ENCODE measurements at places on chromosomes 1 and 21.

DNA sequence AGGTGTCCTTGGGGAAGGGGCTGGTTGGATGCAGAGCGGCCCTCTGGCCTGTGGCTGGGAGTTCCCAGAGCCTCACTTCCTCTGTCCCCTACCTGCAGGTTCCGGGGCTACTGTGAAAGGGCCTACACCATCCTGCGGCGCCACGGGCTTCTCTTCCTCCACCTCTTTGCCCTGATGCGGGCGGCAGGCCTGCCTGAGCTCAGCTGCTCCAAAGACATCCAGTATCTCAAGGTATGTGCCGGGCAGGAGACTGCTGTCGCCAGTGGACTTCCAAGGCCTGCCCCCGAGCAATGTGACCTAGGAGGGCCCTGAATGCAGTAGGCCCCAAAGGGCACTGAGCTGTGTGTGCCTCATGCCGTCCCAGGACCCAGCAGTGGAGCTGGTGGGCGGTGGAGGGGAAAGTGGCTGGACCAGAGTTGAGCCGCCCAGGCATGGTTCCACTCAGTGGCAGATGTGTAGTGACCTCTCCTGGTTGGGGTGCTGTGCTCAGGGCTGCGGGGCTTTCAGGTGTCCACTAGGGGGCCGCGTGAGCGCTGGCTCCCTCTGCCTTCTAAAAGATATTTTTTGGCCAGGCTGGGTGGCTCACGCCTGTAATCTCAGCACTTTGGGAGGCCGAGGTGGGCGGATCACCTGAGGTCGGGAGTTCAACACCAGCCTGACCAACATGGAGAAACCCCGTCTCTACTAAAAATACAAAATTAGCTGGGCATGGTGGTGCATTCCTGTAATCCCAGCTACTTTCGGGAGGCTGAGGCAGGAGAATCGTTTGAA, 73.4 kb downstream of the PIK3CD start:
- peak; percentile 63 for DNase-seq

- DNase-seq: no peak
These were observed 49.9 kb upstream of the LAPTM5 start for GRCh38 chr1:30807318-30808066.

DNA sequence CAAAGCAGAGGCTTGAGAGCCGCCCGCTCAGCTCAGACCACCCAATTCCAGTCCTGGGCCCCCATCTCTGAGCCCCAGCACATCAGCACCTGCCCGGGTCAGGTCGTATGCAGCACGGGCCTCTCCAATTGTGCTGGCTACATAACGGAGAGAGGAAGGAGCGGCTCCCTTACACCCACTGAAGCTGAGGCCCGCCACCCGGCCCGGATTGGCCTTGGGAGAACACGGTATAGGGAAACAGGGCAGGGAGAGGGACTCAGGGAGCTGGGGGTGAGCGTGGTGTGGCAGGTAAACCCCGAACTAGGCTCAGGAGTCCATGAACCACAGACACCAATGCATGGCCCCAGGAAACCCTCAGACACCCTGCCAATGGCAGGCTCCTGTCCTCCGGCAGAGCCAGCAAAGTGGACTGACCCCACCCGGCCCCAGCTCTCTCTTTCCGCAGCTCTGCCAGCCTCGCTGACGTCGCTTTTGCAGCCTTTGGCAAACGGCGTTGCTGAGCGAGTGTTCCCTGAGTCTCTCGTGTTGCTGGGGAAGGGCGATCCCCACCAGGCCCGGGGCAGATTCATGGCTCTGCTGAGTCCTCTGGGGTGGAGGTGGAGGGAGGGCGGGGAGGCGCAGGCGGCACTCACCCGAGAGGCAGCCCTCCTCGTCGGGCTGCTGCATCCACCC, 16.5 kb downstream of the MEGF6 start:
- DNase-seq: no peak

DNA sequence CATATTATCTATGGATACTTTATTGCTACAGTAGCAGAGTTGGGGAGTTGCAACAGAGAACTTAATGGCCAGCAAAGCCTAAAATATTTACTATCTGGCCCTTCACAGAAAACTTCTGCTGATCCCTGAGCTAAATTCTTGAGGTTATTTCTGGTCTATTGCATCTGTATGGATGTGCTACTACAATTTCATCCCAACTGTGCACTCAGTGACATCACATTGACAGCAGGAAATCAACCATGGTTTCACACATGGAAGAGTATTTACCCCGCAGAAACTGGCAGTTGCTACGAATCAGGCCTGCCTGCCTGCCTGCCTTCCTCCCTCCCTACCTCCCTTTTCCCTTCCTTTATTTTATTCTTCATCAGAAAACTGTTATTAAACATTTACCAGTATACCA, 12.1 kb downstream of the CLCA2 start:
- no peak for DNase-seq

- no peak for DNase-seq
These were observed 1046.2 kb downstream of the AMY1C start for GRCh38 chr1:104795931-104796330.

DNA sequence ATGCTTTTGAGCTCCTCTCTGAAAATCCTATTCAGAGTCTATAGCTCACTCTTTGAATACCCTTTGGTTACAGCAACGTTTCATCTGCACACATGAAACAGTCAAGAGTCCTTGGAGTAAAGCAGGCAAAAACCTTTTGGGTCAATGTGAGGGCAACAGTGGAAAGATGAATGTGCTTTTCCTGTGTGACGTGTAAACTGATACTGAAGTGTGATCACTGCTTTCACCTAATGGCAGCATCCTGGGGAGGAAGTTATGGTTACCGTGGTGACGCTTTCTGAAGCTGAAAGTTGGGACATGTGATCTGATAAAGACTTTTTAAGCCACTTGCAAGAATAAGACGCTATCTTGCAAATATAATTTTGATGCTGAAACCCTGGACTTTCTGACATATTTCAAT, 160.0 kb downstream of the SEC16B start:
- DNase-seq: no peak

GRCh38 chr1:244454412-244454811, 2.7 kb upstream of the ADSS2 start:
- DNase-seq: no peak

DNA sequence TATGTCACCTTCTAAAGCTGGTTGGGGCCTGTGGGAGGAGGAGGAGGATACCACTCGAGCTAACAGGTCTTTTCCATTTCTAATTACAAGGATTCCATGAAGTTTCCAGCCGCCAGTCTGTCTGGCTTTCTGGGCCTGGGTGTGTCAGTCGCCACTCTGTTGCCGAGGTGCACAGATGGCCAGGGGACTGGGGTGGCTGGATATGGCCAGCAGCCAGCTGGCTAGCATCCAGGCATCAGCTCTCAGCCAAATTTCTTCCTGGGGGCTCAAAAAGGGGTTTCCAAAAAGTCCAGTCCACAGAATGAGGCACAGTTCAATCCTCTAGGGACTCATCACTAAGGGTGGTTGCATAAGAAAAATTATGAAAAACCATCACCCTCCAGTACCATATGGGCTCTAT, 32.4 kb downstream of the ITPKB start:
- no peak for DNase-seq

- no peak for DNase-seq
These were observed 19.5 kb downstream of the ST7L start for GRCh38 chr1:112599477-112599876.

DNA sequence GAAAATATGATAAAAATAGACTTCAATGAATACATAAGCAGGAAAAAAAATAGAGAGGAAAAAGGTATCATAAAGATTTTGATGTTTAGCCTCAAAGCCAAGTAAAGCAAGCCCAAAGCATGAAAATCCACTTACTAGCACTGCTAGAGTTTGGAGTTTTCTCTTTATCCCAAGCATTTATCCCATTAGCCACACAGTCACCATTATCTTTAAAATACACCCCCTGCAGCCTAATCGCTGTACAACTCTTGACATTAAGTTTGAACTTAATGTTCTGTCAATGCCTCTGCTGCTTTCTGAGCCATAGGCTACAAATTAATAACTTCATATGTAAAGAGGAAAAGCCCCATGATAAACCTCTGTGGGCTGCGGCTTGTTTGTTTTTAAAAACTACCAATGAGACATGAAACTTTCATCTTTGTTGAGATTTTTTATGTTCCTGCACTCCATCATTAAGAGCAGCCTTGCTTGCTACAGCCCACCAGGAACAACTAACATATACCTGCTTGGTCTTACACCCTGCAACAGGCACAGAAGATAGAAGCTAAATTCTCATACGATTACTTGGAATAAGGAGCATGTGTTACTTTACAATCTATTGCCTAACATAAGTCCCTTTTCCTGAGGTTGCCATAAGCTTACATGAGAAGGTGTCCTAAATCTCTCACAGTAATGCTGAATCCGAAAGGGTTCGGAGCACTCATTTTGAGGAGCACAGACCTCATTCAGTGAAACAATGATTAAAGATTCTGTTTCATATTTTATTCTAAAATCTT, 202.4 kb downstream of the SMYD3 start:
- DNase-seq: no peak

GRCh38 chr1:220335668-220336067, 63.4 kb upstream of the RAB3GAP2 start:
- DNase-seq: no peak

- peak; percentile 43 for DNase-seq
These were observed 64.9 kb upstream of the ARTN start for GRCh38 chr1:43868741-43869067.

- peak; percentile 99 for DNase-seq
These were observed 14.9 kb downstream of the CDA start for GRCh38 chr1:20603504-20604464.

GRCh38 chr1:31315902-31316301, 19.1 kb downstream of the ZCCHC17 start:
- DNase-seq: no peak

DNA sequence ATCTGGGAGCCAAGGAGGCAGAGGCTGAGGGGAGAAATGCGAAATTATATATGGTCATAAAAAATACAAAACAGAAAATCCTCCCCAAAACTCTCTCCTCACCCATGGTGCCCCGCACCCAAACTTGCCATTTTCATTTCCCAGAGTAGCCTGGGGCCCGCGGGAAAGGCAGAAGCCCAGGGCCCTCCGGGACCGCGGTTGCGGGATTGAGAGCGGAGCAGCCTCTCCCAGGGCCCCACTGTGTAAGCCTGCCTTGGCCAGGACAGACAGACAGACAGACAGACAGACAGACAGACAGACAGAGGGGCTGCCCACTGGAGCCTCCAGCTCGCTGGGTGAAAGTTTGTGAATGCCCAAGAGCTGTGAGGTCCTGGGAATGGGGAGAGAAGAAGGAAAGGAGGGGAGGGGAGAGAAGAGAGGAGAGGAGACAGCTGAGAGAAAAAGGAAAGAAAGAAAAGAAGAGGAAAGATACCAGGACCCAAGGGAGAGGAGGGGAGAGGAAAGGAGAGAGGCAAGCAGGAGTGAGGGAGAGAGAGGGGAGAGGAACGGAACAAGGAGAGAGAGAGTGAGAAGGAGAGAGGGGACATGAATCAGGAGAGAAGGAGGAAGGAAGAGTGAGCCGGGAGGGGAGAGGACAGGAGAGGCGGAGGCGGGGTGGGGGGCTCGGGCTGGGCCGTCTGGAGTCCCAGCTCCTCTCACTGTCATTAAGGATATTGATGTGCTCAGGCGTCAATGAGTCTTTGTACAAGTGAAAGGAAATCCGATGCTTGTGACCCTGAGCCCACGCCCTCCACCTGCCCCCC, 69.3 kb upstream of the CASZ1 start:
- no peak for DNase-seq
